ENCODE measurements at places on chromosomes 6 and 20.

DNA sequence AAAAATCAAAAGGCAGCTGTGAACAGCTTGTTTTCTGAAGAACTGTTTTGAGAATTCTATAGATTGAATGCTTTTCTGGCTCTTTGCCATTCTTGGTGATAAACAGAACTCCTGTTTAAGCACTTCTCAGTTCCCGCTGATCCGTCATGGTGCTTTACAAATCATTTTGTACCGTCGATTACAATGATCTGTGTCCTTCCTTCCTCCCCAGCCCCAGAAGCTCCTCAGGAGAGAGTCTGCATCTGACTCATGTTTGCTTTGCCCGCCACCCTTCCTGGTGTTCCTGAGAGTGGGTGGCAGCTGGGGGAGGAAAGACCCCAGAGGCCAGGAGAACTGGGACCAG lies 538.6 kb upstream of the MARCKS start:
- no peak for ATAC-seq

DNA sequence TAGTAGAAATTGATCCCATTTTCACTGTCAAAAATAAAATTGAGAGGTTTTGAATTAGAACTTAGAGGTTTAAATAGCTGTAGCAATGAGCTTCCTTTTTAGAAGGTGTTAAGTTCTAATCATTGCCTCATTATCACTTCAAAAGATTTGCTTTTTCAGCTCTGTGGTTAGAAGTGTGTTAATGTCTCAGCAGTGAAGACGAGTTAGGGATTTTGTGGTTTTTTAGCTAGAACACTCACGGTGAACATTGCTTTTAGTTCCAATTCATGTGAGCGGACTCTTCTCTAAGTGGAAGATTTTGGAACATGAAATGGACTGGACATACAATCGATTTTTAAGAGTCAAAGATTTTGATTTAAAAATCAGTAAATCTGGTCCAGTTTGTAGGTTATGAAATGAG lies 12.7 kb upstream of the IFNGR1 start:
- no peak for ATAC-seq

- ATAC-seq, result no peak
Observed at GRCh38 chr6:168014428-168014827, 17.0 kb downstream of the KIF25 start.

DNA sequence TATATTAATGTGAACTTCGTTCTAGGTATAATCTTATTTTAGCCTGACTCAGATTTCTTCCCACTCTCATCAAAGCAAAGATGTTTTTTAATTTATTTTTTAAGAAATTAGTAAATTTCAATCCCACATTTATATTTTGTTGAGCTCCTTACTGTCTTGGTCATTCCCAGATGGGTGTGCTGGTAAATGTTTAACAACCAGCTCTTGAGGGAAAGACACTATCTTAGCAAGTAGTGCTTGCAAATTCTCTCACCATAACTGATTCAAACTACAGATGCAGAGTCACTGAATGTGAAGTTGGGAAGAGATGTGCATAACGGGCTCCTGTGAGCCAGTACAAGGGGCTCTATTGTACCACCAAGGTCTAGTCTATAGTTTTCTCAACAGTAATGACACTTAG lies 29.8 kb upstream of the BTN3A2 start:
- ATAC-seq, result no peak

- no peak for ATAC-seq
Observed at GRCh38 chr6:82875573-82876185, 190.0 kb downstream of the UBE3D start.

All from motor neuron (in vitro differentiated cells).